NCI-H1092 (cell line): ENCODE measurements at places on chromosomes 4 and X.

DNA sequence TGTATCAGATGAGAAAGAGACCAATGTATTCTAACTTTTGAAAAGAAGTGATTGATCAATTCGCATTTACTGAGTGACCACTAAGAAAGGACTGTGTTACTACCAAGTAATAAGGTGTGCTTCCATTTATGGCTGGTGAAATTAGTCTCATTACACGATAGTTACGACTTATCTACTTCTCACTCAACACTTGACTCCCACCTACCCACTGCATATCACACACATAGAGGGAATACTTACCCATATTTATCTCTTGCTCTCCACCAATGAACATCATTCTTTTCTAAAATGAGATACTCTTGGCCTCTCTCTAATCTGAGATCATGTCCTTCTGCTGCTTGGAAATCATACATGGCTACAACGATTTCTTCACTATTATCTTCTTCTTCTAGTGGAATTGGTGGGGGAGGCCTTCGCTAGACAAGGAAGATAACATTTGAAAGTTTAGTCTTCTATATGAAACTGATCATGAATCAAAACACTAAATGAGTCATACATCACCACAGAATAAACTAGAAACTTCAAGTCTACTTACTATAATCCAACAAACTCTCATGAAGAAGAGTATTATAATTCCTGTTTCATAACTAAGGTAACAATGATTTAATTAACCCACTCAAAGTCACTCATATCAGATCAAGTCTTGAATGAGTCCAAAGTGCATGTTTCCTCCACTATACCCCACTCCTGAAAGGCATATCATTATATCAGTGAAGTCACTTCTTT is 33.7 kb upstream of the TXK start:
- no peak for DNase-seq

GRCh38 chrX:23822841-23823240 is 39.9 kb downstream of the SAT1 start:
- no peak for DNase-seq

GRCh38 chrX:110108381-110108821 is 105.5 kb downstream of the TMEM164 start:
- no peak for DNase-seq

- DNase-seq: no peak
These were observed 5.7 kb downstream of the ARHGAP10 start for GRCh38 chr4:147737623-147738022.

DNA sequence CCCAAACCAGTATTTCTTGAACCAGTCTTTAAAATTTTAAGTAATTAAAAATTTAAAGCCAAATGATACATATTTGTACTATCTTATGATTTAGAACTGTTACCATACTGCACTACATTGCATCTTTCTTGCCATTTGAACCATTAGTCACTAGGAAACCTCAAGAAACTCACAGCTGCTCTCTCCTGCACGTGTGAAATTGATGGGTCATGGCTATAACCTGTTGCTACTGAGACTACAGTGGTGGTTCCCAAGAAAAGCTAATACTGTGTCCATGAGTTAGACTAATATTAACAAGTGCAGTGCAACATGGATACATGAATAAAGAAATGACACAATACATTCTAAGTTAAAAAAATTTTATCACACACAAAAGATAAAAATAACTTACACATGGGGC is 88.4 kb downstream of the PDE5A start:
- no peak for DNase-seq

- no peak for DNase-seq
These were observed 17.5 kb upstream of the UGDH start for GRCh38 chr4:39544580-39545315.

- no peak for DNase-seq
These were observed 35.3 kb downstream of the ADRA2C start for GRCh38 chr4:3801521-3801920.

- no peak for DNase-seq
These were observed 56.3 kb upstream of the LNX1 start for GRCh38 chr4:53647547-53647946.

- DNase-seq: peak; percentile 70
These were observed 54.2 kb downstream of the RHOXF2B start for GRCh38 chrX:120023259-120023658.

DNA sequence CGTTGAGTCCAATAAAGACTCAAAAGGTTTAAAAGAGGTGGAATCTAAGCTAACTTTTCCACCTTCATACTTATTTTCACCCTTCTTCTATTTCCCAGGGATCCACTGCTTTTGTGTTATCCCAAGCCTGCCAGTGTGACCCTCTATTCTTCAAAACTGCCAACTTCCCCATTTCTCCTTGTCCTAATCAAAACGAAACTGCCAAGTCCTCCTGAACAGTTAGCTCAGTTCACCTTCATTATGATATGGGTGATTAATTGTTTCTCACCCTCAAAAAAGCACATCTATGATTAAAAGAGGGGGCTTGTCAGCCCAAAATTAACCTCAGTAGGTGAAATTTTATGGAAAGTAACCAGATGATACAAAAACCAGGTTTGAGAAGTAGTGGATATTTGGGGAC is 108.4 kb downstream of the GUCY2F start:
- DNase-seq: no peak
